ENCODE measurements at places on chromosomes 7 and 10.

DNA sequence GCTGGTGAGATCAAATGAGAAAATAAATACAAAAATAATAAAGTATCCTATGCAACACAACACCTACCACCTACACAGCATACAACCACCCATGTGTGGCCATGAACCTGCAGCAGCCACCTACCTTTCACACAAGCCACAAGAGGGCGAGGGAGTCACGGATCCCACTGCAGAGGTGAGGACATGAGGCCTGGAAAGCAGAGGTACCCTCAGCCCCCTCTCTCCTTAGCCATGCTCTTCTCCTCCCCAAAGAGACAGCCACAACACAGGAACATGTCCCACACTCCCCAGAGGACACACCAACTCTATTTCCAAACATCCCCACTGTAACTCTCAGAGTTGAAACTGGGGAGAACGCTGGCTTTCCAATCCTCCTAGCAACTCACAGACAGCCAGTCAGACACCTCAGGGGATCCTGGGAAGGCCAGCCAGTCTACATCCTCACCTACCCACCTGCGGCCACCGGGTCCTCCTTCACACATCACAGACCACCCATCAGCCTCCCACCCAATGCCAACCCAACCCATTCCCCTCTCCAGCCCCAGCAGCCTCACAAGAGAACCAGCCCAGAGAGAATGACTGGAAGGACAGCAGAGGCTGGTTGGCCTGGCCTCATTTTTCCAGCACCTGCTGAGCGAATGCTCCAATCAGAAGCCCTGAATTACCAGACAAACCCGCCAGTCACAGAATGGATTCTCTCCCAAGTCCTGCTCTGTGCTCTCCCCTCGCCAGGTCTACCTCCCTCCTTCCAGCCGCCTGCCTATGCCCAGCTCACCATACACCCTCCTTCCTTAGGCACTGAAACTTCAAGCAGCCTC lies 18.4 kb downstream of the DLG5 start:
- no peak for DNase-seq

DNA sequence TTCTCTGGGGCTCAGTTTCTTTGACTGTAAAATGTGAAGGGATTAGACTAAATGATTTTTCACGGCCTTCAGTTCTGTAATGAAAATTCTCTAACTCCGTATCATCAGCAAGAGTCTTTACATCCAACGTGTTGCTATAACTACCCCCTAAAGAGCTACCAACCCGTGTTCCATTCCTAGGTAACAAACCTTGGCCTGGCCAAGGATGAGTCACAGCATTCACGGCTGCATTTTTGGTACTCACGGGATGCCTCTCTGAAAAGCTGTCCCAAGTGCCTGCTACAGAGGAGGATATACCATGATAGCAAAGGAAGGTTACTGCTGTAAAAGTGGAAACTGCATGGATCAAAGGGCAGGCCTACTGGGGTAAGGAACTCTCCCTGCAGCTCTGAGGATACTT lies 5.9 kb downstream of the LRRC4 start:
- DNase-seq = no peak

DNA sequence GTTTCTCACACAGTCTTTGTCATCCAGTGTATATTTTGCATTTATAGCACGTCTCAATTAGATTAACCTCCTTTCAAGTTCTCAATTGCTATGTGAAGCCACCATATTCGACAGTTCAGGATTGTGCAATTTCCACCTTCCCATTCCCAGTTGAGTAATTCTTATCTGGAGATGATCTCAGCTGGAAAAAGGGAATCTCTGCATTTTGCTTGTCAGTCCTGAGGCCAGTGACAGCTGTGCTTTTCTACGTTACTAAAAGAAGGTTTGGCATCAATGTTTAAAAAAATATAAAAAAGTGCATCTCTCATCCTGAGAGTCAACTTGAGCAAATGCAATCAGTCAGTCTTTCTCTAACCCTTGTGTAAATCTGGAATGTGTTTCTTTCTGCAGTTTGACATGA lies 247.7 kb downstream of the PRKG1 start:
- DNase-seq = no peak

DNA sequence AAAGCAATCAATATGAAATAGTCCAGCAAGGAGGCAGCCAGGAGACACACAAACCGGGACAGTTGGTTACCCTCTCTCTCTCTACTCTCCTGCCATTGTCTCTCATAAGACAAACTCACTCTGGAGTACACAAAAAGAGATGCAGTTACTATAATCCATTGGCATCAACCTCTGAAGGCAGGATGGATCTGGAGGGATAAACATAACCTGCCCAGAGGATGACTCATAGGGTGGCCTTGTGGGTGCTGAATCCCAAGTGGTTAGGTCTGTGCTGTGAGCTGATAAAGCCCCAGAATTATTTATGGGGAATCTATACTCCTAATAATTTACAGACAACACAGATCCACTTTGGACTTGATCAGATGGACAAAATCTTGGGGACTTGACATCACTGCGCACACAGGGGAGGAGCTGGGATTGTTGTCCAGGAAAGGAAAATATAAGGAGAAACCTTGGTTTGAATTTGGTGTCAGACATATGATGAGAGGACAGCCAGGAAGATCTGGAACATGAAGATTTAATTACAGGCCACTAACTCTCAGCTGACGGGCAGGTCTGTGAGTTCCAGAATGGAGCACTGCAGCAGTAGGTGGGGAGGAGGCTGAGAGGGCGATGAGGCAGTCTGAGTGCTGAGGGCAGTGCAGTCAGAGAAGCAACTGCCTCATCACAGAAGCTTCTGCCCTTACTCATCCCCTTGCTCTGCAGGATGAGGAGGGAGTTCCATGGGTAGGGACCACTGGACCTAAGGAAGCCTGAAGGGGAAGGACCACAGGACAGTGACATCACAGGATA lies 113.9 kb upstream of the PRSS58 start:
- no peak for DNase-seq

All from SHP77 (cell line).